ENCODE measurements at places on chromosomes 3 and 15.

GRCh38 chr3:38579551-38580449, 69.7 kb downstream of the SCN5A start:
- DNase-seq, result no peak

DNA sequence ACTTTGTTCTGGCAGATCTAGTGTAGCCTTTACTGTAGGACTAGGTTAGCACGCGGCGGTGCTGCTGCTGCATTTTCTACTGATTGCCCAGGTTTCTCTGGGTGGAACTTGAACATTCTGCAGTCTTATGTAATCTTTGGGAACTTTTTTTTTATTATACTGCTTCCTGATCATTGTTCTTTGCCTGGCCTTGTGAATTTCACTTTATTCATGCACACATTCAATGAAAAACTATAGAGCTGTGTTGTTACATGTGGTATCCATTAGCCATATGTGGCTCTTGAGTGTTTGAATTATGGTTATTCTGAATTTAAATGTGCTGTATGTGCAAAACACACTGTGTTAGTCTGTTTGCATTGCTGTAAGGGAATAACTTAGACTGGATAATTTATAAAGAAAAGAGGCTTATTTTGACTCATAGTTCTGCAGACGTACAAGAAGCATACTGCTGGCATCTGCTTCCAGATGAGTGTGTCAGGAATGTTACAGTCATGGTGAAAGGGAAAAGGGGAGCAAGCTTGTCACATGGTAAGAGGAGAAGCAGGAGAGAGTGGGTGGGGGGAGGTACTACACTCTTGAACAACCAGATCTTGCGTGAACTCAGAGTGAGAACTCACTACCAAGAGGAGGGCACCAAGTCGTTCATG, 26.5 kb downstream of the MEF2A start:
- no peak for DNase-seq

DNA sequence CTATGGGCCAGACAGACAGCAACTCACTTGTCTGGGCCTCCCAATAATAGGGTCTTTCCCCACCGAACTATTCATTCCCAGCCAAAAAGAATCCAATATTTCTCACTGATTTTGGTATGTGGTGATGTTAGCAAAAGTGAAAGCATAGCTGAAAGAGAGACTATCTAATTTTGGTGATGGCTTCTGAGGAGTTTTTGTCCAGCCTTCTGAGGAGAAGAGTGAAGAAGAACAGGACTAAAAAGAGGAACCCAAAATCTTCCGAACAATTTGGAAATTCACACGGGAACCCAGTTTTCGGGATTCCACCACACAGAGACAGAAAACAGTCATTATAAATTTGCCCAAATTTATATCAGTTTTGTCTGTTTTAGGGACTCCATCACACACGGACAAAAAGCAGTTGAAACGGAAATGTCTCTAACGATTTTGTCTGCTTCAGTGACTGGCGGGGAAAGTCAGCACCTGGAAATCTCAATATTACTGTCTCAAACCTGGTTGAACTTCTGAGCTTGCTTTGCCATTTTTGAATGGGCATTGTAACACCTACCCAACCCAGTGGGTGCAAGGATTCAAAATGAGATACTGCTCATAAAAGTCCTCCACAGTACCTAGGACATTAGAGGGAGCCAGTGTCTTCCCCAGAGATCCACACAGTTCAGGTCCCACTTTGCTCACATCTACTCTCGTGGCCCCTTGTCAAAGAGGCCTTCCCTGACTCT, 9.1 kb downstream of the CD80 start:
- no peak for DNase-seq

DNA sequence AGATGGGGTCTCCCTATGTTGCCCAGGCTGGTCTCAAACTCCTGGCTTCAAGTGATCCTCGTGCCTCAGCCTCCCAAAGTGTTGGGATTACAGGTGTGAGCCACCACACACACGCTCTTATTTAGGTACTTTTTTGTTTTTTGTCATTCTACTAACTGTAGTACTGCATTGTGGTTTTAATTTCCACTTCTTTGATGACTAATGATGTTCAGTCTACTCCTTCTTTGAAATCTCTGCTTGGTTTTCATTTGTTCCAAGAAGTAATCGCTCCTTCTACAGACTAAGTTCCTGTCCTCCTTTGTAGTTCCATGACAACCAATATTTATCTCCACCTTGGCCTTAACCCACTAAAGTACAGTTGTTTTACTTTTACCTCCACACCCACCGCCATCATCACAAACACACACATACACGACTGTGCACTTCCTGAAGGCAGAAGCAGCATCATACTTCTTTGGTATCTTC, 529 bp upstream of the DLEC1 start:
- peak; percentile 15 for DNase-seq

DNA sequence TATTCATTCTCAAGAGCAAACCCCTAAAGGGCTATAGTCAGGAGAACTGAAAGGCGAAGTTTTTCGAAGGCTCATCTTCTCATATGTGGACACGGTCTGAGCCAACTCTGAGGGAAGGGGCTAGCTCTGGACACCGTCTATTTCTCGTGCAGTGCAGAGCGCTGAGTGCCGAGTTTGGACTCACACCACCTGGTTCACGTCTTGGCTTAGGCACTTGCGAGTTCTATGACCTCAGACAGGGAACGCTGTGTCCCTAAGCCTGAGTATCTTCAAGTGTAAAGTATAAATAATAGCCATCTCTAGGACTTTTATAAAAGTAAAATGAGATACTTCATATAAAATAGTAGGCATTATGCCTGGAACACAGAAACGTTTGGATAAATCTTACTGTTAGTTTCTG, 223.7 kb downstream of the FMN1 start:
- DNase-seq, result no peak

DNA sequence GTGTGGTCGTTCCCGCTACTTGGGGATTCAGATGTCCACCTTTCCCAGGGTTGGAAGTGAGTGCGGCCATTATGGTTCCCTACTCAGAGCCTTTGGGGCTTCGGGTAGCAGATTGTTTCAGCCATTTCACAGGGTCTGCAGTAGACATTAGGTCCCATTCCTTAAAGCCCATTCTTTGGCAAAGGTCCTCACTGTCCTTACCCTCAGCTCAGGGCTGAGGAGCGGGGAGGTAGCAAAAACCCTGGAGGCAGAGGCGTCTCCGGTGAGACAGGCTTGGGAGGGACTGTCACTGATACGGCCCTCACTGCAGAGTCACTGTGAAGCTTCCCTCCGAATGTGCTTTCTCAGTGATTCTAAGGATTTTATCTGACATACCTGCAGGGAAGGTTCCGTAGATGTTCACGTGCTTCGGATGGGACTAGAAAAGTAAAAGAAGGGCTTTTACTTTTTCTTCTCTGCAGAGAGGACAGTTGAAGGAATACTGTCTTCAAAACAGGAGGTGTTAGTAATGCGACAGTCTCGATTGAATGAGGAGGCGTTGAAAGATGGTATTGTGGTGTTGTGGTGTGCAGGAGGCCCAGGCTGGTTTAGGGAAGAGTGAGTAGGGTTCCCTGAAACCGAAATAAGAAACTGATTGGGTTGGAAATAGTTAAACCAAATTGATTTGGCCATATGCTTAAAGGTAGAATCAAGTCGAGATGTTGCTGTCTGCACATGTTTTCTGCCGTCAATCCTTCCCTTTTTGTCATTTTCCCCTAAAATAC, 630 bp downstream of the ATP6V1A start:
- DNase-seq, result peak; percentile 43

DNA sequence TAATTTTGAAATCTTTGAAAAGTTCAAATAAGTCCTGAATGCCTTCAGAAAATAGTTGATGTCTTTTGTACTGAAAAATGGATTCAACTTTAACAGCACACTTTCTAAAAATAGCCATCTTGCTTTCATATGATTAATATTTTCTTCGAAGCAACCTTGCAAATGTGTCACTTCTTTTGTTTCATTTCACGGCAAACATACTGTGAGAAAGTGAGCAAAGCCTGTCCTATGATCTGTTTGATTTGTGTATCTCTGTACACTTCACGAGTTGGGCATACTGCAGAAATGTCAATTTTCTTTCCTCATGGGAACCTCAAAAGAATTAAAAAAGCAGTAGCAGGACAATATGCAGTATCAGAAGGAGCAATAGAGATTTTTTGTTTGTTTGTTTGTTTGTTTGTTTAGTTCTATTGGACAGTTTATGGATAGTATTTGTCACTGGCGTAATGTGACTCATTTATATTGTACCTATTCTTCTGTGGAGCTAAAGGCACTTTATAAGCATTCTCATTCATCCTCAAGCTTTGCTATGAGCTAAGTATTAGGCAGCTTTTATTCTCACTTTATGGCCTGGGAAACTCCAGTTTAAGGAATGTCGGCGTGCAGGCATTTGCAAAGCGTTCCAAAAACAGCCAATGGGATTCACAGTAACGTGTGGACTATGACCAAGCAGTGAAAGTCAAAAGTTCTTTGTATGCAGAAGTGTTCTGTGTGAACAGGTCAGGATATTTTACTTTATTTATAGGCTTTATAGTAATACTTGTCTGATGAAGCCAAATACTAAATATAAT, 572.0 kb downstream of the NAALADL2 start:
- no peak for DNase-seq

GRCh38 chr15:35167675-35168074, 82.6 kb upstream of the NANOGP8 start:
- DNase-seq, result no peak

GRCh38 chr15:66131831-66132230, 121.7 kb downstream of the MEGF11 start:
- no peak for DNase-seq

DNA sequence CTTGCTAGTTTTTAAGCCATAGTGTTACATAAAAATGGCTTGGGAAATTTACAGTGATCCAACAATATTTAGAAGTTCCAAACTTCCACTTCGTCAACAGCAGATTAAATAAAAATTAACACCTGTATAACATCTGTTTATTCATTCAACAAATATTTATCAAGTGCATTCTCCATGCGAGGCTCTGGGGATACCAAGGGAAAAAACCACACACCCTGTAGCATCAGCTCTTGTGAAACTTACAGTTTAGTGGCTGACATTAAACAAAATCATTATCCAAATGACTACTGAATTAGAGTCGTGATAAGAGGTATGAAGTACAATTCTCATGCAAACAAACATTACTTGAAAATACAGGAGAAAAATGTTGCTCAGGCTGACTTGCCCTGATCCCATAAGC, 122.9 kb downstream of the DLG1 start:
- no peak for DNase-seq

DNA sequence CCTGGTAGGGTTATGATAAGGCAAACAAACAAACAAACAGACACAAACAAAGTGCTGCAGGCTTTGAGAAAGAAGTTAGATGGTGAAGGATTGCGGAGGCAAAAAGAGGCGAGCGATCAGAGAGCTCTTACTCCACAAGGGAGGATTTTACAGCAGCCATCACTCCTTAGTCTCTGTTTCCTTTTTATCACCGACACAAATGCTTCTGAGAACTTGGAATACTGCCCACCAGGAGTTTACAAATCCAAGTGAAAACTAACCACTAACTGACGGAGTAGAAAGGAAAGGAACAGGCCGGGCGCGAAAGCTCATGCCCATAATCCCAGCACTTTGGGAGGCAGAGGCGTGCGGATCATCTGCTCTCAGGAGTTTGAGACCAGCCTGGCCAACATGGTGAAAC, 35.6 kb upstream of the GPR160 start:
- no peak for DNase-seq

DNA sequence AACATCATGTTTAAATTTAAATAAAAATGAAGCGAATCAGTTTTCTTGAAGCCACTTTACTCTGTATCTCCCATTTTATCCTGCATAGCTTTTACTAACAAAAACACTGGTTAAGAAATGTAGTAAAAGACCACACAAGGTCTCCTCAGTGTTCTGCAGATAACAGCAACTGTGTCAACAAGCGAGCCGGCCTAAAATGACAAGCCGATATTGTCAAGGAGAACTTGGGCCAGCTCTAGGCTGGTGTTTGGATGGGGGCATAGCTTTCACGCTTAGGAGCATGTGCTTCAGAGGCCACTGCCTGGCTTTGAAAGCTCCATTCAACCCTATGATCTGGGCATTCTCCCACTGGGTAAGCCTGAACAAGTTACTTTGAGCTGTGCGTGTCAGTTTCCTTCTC, 38.1 kb downstream of the MFSD1 start:
- no peak for DNase-seq

DNA sequence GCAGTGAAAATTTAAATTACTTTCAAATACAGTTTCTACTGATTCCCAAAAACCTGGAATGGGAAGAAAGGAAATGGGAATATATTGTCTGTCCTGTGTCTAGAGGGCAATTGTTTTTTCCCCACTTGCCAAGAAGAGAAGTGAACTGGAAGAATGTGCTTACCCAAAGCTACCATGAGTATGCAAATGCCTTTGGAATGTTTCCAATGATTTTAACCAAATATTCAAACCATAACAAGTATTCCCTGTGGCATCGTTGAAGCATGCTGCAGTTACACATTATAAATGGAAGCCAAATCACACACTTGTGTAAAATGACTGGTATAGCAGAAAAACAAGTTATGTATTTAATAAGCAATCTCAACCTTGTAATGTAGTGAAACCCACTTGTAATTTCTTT, 368.2 kb downstream of the GBE1 start:
- DNase-seq, result no peak

DNA sequence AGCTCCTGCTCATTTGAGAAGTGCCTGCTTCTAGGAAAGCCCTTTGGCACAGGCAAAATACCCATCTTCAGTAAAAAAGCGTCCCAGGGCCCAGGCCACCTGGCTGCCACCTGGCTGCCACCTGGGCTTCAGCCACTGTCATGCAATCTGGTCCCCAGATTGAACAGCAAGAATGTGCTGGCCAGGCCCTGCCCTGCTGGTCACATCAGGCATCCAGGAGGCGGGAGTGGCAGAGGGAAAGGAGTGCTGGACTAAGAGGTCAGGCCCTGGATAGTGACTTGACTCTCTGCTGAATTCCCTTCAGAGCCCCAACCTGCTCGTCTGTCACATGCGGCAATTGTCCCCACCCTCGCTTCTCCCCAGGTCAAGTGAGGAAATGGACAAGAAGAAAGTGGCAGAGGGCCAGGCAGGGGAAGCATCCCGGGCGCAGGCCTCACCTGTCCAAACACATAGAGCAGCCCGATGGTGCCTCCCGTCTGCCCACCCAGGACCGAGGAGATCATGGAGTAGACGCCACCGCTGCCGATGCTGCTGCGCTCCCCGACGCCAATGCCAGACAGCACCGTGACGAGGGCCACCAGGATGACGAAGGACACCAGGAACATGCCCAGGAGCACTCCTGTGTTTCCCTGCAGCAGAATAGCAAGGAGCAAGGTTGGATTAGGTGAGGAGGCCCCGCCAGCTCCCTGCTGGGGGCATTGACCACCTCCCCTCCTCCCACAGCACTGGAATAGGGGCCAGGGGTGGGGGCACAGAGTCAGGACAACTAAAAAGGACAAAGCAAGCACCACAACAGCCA, 25.5 kb downstream of the SLC12A8 start:
- no peak for DNase-seq

GRCh38 chr3:179449636-179450035, 1.6 kb downstream of the GNB4 start:
- DNase-seq, result no peak

DNA sequence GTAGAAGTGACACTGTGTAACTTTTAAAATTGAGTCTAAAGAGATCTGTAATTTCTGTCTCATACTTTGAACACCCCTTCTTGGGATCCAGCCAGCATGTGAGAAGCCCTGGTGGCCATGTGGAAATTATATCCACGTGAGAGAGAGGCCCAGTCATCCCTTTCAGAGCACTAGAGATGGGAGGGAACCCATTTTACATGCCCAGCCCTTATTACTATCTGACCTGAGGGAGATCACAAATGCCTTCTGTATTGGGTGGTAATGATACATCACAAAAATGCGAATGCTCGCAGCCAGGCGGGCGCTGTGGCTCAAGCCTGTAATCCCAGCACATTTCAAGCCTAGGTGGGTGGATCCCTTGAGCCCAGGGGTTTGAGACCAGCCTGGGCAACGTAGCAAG, 27.3 kb upstream of the TRAK1 start:
- no peak for DNase-seq
